ENCODE measurements at places on chromosomes 16 and 17. TPM values are rescaled to one million over a fixed set of nuclear protein-coding genes. Genes with fewer than 3 reads are reported as not detected.

DNA sequence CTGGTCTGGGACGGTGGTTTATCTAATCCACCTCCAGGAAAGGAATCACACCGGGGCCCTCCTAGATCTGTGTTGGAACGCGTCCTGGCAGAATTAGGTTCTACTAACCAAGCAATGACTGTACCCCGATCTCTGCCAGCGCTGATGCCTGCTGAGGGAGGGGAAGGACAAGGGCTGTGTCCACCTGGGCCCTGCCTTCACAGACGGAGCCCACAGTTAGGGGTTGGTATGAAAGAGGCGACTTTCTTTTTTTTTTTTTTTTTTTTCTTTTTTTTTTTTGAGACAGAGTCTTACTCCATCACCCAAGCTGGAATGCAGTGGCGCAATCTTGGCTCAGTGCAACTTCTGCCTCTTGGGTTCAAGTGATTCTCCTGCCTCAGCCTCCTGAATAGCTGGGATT is 9.9 kb upstream of the KRT19 start:
- DNase-seq, result no peak

- DNase-seq, result no peak
These were observed 55.8 kb upstream of the GSE1 start for GRCh38 chr16:85557083-85557970.

DNA sequence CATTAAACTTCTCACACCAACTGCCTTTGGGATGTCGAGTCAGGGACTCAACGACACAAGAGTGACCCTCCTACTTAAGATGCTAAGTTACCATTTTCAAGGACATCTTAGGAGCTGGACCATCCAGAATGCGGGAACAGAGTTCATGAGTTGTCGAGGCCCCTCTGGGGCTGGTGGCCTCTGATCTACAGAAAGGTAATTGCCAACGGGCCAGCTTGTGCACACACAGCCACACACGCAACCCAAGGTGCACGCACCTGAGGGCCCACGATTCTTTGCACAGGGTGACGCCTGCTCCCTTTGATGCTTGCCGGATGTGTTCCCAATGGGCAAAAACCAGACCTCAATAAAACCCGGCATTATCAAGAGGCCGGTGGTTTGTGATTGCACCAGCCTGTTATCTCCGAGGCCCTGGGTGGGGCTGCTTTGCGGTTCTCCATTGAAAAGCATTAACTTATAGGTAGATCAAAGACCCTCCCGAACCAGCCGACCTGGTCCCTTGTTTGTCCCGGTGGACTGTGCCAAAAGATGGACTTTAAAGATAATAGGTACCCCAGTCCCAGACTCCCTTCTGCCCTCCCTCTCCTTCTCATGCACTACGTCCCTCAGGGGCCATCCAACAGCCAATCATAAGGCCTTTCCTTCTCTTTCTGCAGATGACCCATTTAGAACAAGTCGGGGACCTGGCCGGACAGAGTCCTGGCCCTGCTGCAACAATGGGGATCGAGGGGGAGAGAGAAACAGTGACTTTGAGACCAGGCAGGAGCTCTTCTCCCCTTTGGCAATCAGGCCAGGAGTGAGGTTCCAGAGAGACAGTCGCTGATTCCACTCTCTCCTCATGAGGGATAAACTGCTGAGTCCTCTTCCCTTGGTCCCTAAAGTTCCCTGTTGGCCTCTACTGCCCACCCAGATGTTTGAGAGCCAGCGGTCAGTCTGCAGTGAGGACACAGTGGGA is 292.5 kb downstream of the SOX9 start:
- no peak for DNase-seq

DNA sequence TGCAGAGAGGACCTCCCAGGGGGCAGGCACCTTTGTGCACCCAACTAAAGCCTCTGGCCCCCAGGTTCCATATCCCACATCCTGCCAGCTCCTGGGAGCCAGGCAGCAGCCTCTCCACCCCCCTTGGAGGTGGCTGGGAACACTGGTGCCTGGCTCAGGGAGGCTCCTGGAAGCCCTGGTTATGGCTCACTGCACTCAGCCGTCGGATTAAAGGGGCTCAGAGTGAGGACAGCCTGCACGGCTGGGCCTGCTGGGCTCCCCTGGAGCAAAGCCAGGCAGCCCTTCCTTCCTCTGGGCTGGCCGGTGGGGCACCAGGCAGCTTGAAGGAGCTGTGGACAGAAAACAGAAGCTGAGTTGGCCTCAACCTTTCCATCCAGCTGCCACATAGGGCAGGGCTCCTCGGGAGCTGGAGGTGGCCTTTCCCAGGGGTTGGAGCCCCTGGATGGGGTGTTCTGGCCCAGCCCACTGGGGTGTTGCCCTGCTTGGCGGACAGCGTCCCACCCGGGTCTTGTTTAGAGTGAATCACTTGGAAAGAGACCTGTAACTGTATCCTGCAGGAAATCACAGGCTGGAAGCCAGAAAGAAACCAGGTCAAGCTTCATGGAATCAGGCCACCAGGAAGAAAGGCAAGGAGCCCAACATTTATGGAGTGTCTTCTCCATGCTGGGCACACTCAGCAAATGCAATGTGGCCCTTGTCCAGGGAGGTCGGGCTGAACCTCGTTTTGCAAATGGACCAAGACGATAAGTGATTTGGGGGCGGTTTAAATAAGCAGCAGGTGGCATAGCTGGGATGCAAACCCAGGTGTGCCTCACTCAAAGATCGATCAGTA is 253.3 kb downstream of the SOX9 start:
- DNase-seq, result no peak

DNA sequence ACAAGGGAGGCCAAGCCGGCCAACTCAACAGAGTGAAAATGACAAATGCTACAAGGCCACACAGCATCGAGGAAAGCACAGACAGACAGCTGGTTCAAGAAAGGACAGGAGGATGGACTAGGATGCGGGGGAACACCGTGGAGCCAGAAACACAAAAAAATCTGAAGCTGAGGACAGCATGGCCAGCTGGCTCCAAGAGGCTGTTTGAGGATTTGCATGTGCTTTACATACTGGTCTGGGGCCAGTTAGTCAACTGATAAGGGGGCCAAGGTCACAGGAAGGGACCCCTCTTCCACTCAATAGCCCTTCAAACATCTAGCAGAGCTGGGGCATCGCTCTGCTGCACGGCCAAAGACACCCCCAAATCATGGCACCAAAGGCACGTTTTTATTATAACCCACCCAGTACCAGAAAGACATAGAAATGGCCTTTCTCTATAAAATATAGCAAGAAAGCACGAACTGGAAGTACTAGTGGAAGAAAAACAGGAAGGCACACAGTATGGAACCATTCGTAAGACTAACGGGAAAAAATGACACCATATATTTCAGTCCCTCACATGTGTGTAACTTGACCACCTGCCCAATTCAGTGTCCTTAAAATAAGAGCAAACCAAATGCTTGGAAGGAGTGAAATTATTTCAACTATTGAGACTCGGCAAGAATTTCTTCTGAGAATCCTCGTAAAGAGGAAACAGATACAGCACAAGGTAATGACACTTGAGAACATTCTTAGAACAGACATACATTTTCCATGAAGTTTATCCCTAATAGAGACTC is 7.8 kb upstream of the SRL start:
- no peak for DNase-seq

- DNase-seq, result peak; percentile 21
These were observed 24.9 kb downstream of the CBFB start for GRCh38 chr16:67053767-67054334.

- no peak for DNase-seq
These were observed 403.1 kb upstream of the CDH11 start for GRCh38 chr16:65524997-65525396.

DNA sequence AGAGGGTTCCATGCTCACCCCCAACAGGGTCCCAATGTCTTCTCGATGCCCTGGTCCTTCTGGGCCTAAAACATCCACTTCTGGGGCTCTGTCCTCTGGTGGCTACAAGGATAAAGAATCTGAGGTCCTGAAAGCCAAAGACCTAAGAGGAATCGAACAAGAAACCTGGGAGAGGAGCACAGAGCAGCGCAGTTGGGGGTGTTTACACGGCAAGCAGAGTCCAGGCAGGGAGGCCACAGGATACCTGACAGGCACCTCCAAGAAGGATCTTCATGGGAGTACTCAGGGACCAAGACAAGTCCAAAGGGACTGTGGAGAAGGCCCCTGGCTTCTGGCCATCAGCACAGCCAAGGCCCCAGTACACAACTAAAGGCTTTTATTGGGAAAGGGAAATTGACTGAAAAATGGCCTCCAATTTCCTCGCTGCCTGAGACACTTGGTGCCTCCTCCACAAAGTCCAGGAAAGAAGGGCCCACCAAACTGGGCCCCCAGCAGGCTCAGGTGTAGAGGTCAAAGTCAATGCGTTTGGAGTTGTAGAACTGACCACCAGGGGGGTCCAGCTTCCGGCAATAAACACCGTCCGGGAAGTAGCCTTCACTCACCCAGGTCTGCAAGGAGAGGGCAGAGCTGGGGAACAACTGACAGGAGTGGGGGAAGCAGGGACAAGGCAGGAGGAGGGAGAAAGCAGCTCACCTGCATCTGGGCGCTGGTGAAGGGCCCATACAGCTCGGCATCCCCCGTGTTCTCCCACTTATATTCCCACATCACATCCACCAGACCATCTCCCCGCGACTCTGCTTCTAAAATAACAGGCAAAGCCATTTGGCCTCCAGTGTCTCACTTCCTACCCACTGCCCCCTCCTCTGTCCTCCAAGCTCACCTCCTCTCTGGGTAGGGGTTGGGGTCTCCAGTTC is 2.4 kb downstream of the CD2BP2 start:
- DNase-seq, result no peak

- DNase-seq, result no peak
These were observed 148.2 kb downstream of the SNX29 start for GRCh38 chr16:12124742-12125141.

DNA sequence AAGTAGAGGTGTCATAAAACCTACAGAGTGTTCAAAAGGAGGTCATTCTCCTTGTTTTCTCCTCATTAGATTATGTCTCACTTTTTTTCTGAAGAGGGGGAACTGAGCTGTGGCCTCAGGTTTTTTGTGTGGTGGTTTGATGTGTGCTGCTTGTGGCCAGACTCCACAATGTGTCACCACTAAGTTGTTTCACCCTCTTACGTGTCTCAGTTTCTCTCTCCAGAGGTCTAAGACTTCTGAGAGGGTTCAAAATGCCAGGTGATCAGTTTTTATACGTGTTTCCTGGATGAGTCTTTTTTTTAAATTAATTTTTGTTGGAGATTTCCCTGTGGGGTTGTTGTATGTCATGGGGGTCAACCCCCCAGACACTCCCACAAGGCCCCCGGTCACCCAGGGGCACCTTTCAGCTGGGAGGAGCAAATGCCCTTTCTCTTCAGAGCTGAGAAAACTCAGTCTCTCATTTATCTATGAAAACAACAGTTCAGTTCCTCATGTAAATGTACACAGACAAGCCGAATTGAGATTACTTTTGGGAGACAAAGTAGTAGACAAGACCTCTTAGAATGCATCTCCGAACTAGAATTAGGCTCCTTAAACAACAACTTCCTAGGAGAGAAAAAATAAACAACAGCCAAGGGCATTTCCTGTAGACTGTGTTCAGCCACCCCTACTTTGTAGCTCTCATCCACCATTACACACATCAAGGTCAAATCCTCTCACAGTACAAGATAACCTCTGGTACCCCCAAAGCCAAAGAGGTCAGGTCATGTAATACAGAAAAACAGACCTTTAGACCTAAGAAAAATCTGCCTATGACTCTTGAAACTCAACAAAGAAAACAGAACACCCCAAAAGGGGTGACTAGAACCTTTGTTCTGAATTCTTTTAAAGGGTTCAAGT is 23.9 kb upstream of the TMEM98 start:
- no peak for DNase-seq

- DNase-seq, result no peak
These were observed 119.5 kb downstream of the AATF start for GRCh38 chr17:37068266-37068665.

GRCh38 chr16:4928227-4928626 is 8.7 kb downstream of the PPL start:
- DNase-seq, result no peak

DNA sequence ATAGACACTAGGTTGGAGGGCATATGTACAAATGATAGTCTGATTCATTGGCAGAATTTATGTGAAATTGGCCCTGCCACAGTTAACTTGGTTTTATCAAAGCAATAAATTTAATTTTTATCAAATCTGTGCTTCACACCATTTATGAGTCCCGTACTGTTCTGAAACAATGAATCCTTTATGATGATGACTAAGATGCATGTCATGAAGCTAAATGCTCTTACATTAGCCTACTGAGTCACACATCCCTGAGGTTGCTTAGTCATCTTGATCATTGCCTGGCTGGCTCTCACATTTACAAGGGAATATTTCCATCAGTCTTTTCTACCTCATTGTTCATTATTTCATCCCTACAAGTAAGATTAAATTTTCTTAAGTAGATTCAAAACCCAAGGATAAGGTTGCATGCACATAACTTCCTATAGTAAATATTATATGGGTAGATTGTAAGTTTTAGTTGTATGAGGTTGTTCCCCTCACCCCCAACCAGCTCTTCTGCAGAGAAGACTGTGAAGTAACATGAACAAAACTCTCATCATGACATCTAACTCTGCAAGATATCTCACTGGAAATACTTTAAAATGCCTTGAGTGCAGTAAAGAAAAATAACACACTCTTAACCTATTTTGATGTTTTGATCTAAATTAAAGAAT is 170.7 kb downstream of the CYB561 start:
- DNase-seq, result no peak

- no peak for DNase-seq
These were observed 36.4 kb downstream of the HEATR3 start for GRCh38 chr16:50102051-50102746.

DNA sequence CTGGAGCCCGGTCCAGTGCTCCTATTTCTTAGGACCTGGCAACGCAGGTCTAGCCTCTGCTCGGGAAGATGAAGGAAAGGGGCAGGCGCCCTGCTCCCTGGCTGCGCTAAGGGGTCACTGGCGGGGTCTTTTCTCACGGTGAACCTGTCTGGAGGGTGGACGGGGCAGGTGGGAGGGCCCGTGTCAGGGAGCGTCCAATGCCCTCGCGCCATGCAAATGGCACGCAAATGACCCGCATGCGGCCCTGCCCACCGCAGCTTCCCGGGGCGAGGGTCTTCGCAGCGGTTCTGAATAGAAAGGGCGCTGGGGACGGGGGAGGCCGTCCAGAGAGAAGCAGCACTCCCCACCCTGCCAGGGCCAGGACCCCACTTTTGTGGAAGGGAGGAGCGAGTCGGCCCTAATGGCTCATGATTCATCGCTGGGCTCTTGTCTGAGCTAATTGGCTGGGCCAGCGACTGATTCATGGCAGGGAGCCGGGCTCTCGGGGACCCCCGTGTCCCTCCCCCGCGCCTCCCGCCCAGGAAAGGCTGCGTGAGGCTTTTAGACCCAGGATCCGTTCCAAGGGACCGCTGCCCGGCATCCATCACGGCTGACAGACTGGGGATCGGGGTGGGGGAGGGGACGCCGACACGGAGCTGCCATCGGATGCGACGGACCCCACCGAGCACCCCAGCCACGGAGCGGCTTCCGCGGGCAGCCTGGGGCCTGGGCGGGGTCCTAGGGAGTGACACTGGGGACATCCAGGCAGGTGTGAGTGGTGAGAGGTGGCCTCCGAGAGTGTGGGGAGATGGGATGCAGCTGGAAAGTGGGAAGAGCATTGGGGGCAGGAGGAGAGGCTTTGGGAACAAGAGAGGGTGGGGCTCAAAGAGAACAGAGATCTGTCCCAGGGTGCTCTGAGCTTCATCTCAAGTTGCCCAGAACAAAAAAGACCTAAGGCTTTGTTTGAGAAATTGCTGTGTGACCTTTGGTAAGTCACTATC is 25.0 kb upstream of the NGFR start:
- no peak for DNase-seq

- DNase-seq, result no peak
These were observed 53.2 kb downstream of the CDYL2 start for GRCh38 chr16:80751167-80751566.

- no peak for DNase-seq
These were observed 3.3 kb downstream of the GRN start for GRCh38 chr17:44348234-44348987.

GRCh38 chr16:49023050-49023449 is 258.6 kb downstream of the CBLN1 start:
- no peak for DNase-seq

PRKCB gene
- 98.2 TPM for total RNA-seq
